Lung microvascular endothelial cell (primary cell): ENCODE measurements at places on chromosomes 6 and 20. TPM values are rescaled to one million over a fixed set of nuclear protein-coding genes. Genes with fewer than 3 reads are reported as not detected.
A peak's percentile ranks its signal among the peaks of the same experiment; 100 is the strongest.

Gene MDFI
- 44.0 and 49.5 TPM in 2 replicates for total RNA-seq

Gene SLC35B3
- total RNA-seq = 12.2 and 18.7 TPM in 2 replicates

Gene PTPRT
- not detected in 2 replicates for total RNA-seq

Gene SRMS
- total RNA-seq = not detected in 2 replicates

Gene TMEM244
- total RNA-seq = not detected in 2 replicates

Gene UBE2V1
- total RNA-seq = 21.0 and 26.2 TPM in 2 replicates

Gene MYB
- not detected in 2 replicates for total RNA-seq

GRCh38 chr6:149118737-149119653 lies 198.5 kb upstream of the TAB2 start:
- no peak for DNase-seq

DNA sequence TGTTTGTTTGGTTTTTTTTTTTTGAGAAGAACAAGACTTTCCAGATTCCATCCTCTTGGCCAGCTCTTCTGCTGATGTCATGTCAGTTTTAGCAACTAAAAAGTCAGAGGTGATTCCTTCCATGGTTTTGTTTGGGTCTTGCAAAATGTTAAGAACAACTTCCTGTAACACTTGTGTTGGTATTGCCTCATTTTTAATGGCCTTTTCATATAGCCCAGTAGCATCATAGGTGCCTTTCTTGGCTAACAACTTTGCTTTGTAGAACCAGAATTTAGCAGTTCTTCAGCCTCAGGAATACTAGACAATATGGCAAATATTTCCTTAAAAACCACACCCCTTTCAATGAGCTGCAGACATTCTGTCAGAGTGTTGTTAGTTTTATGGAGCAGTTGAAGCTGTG lies 99.5 kb upstream of the SIRPG start:
- DNase-seq = no peak

- peak; percentile 59 for DNase-seq
Observed at GRCh38 chr6:35146453-35146852, 5.3 kb upstream of the TCP11 start.

- DNase-seq = no peak
Observed at GRCh38 chr6:38982470-38982869, 66.1 kb upstream of the GLP1R start.

- peak; percentile 61 for DNase-seq
Observed at GRCh38 chr6:100664274-100665040, 199.7 kb upstream of the SIM1 start.

GRCh38 chr6:90103056-90103800 lies 193.4 kb downstream of the BACH2 start:
- DNase-seq = no peak

DNA sequence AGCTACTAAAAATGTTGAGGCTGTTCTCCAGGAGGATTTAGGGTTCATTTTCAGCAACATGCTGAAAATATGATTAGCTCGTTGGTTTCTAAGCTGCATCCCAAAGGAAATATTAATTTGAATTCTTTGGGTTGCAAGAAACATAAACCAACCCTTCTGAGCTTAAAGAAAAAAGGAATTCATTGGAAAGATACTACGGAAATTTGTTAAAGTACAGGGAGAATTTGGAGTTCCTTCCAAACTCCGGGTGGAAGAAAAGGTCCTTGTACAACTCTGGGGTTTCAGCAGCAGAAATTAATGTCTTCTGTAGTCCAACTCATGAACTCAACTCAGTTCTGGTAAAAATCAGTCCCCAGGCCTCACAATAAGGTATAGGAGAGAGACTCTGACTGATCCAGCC lies 712.9 kb downstream of the UTRN start:
- no peak for DNase-seq

DNA sequence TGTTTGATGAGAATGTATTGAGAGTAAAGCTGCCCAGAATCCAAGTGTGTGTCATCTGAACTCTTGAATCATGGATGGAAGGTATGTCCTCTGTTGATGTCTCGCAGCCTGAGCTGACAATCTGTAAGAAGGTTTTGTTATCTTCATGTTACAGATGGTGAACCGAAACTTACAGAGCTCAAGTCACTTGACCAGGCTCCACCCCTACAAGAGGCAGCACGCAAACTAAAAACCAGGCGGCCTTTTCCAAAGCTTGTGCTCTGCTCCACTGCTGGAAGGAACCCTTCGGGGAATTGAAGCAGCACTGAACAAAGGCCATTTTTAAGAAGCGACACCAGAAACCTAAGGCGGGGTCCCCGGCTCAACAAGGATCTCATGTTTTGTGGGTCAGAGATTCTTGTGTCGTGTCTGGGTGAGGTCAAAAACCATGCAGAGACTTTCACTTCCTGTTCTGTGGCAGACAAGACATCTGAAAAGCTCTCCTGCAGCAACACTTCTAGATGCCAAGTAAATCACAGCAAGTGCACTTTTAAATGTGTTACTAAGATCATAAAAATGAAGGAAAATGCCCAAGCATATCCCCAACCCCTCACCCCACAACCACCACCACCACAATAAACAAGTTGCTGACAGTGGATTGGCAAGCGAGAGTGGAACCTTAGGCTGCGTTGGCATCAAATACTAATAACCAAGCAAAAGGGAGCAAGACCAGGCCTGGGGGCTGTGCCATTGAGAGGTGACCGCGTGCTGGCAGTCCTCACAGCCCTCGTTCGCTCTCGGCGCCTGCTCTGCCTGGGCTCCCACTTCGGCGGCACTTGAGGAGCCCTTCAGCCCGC lies 27.3 kb downstream of the NQO2 start:
- no peak for DNase-seq

GRCh38 chr20:51337126-51337805 lies 205.3 kb downstream of the NFATC2 start:
- DNase-seq = no peak

DNA sequence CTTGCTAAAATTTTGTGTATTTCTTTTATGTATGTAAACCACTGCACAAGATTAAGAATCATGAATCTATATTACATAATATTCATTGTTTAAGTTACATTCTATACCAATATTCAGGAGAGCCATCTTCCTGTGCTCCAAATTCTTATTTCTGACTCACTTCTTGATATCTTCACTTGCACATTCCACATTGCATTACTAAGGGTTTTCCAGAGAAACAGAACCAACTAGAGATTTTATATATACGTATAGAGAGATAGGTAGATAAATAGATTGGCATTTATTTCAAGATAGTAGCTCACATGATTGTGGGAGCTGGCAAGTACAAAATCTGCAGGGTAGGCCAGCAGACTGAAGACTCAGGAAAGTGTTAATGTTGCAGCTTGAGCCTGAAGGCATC lies 222.2 kb upstream of the PRSS16 start:
- DNase-seq = no peak

DNA sequence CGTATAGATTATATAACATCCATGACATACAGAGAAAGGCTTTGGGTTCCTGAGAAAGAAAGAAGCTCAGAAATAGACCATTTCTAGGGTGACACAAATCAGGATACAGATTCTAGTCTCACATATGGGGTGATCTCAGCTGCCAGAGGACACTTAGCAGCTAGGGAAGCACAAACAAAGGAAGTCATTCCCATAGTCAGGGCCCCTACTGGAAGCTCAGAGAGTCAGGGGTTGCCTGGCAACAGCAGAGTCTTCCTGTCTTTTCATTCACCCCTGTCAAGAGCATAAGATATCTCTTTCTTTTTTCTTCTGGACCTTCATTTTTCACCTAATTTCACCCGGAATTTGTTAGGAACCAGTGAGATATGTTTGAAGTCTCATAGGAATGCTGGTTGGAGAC lies 81.9 kb upstream of the IYD start:
- no peak for DNase-seq

DNA sequence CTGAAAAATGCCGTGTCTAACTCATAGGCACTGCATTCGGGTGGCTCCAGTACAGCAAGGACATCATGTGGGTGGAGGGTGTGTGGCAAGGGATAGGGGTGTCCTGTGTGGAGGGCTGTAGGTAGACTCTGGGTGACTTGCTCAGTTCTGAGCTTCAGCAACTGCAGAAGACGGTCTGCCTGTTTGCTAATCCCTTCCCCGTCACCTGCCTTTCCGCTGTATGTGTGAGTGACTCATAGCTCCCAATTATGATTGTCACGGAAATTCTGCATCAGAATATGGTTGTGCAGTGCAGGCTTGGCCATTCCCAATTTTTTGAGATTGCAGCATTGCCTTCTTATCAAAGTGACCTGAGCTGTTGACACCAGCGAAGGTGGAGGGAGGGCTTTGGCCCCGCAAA lies 174.3 kb downstream of the CDH4 start:
- DNase-seq = no peak

DNA sequence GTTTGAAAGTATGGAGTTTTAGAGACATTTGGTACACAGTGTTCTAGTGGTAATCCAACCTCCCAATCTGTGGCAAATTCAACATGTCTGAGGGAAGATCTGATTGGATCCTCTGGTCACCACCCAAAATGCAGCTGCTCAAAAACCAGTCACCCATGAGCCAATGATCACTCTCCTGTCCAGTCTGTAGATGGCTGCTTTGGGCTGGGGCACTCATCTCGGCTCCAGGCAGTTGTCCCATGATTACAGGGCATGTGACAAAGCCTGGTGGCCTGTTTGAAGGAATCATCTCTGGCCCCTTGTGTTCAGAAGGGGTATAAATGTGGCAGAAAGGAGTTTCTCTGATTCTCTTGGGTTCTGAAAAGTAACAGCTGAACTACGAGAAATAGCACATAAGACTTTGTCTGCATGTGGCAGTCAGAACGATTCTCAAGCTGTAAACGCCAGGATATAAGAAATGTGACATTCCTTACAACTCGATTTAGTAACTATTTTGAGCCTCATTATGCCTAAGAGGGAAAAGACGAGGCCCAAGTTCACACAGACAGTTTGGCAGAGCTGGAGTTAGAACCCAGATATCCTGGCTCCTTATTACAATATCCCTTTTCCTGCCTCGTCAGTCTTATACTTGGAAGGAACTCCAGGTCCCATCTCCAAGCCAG lies 3.9 kb upstream of the C20orf202 start:
- DNase-seq = no peak

DNA sequence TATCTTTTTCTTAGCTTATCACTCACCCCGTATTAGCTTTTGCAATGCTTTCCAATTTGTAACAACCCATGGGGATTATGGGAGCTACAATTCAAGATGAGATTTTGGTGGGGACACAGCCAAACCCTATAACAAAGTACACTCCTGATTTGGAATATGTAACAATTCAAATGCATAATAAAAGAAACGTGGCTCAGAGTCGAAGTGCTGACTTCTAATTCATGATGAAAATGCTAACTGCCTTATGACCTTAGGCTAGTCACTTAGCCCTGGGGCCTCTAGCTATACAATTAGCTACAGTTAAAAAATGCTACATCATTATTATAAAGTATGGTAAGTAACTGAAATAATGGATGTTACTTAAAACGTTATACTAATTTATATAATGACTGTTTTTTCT lies 955.0 kb upstream of the FLRT3 start:
- DNase-seq = no peak

DNA sequence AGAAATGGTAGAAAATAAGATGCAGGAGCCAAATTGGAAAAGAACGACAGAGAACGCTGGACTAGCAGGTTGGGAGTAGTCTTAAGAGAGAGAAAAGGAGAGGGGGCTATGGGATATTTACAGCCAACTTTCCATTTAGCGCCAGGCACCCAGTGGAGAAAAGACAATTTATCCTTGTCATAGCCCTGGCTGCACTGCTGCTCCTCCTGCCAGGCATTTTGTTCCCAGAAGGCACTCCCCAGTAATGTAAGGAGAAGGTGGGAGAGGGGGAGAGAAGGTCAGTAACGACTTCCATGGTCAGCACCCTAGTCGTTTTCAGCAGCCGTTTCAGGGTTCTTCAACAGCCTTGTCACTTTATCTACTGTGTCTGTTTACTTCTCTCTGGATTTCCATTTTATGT lies 159.0 kb downstream of the TRMT11 start:
- DNase-seq = no peak

DNA sequence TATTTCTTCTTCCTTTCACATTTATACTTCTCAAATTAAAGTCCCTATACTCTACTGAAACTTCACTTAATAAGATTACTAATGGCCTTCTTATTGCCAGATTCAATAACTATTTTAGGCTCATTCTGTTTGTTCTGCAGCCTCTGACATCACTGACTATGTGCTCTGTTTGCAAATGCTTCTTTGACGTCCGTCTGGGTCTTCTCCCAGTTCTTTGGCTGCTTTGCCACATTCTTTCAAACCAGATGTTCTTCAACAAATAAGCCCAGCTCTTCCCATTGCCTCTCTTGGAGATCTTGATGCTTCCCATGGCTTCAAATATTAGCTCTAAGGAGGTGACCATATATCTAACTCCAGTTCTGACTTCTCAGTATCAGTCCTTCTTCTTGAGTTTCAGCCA lies 117.4 kb downstream of the BTBD9 start:
- DNase-seq = no peak

DNA sequence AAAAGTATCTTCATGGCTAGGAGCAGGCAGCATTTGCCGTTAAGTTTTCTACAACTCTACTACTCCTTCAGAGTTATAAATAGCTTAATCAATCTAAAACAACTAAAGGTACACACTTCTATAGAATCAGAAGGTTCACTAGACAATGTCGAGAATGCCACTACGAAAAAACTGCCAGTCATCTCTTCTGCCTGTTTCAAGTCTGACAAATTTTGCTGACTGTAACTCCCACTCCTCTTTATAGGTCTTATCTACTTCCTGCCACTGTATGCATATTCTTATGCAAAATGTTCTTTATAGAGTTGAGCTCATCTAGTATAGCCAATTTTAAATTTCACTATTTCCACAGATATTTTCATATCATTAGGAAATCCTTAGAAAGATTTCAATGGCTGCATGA lies 160.1 kb downstream of the EYS start:
- no peak for DNase-seq

- DNase-seq = no peak
Observed at GRCh38 chr6:4374216-4374615, 238.8 kb upstream of the ECI2 start.

- no peak for DNase-seq
Observed at GRCh38 chr6:139395891-139396301, 21.4 kb upstream of the CITED2 start.

DNA sequence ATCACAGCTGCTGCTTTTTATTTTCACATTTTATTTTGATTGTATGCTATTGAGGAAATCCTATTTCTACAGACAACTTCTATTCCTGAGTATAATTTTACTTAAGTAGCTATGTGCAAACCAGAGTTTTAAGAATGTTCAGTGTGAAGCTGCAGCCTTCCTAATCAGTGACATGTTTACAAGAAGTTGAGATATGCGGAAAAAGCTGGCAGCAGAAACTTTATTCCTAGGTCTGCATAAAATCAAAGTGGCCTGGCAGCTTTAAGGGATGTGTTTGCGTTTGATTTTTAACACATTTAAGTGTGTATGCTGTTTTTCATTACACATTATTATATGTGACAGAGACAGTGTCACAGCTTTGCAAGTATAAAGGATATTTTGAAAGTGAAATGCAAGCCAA lies 26.3 kb downstream of the MAPK14 start:
- DNase-seq = no peak

- DNase-seq = peak; percentile 11
Observed at GRCh38 chr6:96542702-96543101, 20.2 kb upstream of the FHL5 start.

GRCh38 chr20:45892828-45893500 lies 1.8 kb downstream of the CTSA start:
- DNase-seq = no peak

DNA sequence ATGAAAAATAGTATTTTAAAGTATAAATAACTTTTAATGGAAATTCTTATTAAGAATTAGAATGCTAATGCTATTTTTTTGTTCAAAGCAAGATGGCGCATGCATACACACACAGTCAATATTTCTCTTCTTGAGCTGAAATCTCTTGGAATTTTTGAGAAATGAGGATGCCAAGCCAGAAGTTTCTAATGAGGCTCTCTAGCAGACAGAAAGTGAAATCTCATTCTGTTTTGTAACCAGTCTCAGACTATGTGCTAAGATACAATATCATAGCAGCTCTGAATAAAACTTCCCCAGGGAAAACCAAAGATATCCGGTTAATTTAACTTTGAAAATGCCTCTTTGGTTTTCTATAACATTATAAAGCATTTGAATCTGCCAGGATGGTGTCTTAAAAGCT lies 97.2 kb upstream of the HDAC2 start:
- no peak for DNase-seq
